ENCODE measurements at places on chromosomes 12 and 14.

- DNase-seq, result no peak
Measured at GRCh38 chr14:35384455-35385041, 20.0 kb downstream of the NFKBIA start.

DNA sequence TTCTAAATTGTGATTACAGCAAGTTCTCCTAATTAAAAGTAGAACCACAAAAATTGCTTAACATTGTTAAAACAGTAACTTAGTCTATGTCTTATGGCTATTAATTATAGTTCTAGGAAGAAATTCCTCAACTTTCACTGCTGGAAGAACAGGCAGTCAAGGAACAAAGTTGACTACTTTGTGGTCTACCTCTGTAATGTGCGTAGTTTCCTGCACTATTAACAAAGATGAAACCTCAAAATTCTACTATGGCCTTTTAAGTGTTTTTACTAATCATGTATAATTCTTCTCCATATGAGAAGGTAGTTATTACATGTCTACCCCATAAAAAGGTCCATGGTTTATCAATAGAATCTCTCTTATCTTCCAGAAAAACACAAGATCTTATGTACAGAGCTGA is 7.6 kb downstream of the RASSF9 start:
- no peak for DNase-seq

DNA sequence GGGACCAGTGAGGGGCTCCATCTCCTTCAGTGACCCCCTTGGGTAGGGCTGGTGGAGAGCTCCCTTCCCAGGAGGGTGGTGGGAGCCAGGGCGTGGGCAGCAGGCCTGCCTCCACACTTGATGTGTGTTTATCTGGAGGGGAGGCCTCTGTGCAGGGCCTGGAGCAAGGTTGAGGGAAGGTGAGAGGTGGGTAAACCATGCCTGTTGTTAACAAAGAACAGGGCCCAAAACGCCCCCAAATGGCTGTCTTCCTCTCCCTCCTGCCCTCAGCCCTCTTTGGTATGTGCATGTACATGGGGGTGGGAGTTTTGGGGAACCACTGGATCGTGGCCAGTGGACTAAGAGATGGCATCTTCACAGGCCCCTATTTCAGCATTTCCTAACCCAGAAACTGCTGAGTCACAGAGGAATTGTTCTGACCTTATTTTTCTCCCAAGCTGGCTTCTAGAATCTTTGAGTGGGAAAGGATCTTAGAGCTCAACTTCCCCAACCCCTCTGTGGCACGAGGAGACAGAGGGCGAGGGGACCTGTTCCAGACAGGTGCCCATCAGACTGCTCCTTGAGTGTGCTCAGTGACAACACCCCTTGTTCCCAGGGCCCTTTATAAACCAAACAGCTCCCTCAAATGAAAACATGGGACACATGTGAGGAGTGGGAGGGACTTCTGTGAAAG is 3.6 kb downstream of the SLC48A1 start:
- DNase-seq, result no peak

GRCh38 chr12:26281320-26281719 is 85.9 kb downstream of the SSPN start:
- DNase-seq, result no peak

DNA sequence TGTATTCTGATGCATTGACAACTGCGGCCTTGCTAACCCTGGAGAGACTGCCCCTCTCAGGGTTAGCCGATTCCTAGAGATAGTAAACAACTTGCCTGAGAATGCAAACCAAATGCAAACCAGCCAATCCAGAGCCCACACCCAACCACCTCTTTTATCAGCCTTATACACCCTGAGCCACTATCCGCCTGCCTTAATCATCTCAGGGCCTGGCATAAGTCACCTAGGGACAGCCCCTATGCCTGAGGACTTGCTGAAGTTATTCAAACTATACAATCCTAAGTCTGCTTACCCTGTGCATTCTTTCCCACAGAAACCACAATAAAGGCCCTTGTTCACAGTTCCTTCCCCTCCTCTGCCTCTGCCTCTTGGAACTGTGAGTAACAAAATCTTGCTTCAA is 177.2 kb downstream of the KCNA5 start:
- peak; percentile 6 for DNase-seq

GRCh38 chr12:21988619-21989018 is 47.4 kb upstream of the ABCC9 start:
- no peak for DNase-seq

GRCh38 chr12:105382771-105383622 is 52.5 kb downstream of the C12orf75 start:
- DNase-seq, result no peak

- DNase-seq, result no peak
Measured at GRCh38 chr12:66423266-66423665, 121.0 kb downstream of the HELB start.

- DNase-seq, result no peak
Measured at GRCh38 chr12:67141296-67142018, 127.7 kb upstream of the CAND1 start.

DNA sequence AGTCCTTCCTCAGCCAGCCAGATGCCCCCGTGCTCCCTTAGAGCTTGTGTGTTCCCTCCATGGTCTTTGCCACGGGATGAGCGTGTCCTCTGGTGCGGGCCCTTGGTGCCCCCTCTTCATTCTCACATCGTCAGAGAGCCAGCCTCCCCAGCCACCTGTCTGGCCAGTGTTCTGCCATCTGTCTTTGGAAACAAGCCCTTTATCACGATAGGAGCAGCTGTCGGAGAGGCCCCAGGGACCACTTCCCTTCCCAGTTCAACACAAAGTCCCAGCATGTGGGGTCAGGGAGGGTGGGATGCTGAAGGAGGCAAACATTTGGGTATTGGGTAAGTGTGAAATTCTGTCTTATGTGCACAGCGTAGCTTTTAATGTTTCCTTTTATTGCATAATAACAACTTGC is 44.5 kb downstream of the DYNC1H1 start:
- DNase-seq, result no peak

DNA sequence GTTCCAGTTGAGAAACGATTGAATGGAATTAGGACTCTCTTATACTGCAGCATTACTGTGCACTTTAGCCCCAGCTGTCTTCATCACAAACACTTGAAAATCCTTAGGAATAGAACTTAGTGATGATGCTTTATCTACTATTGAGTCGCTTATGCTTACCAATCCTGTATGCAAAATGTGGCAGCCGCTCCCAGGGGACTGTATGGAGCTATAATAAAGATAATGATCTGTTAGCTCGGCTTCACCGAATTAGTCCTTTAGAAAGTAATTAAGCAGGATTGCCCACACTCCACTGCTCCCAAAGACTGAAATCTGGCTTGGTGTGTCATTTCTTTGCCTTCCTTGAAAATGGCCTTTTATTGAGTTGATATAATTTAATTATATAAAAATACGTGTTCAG is 10.6 kb downstream of the EML1 start:
- DNase-seq, result no peak

DNA sequence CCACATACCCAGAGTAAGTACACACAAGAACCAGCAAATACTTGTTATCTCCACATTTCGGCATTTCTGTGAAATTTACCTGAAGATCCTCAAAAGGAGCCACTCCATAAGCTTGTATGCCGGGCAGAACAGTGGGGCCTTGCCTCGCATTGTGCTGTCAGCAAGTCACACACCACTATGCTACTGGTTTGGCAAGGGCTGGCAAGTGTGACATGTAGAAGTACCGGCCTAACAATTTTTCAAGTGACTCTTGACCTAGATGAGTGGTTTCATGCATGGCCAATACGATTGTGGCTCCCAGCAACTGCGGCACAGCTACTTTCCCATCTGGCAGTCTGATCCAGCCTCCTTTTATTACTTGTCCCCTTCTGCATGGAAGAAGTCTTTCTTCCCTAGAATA is 69.8 kb downstream of the GAS2L3 start:
- DNase-seq, result no peak

DNA sequence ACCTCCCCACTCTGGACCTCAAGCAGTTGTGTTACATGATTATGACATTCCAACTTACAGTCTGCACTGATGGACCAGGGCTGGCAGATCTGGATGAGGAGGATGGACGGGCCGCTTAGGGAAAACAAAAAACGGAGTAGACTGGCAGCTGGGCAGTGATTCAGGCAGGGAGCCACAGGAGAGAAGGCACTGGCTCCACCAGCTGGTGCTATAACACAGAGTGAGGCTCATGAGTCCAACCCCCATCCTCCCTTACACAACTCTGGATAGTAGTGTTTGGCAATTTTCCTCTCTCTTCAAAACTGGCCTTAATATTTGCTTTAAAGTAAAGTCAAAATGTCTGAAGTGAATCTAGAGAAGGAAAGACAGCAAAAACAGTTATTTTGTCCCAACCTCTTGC is 9.7 kb upstream of the RIC8B start:
- no peak for DNase-seq

- DNase-seq, result no peak
Measured at GRCh38 chr12:21843795-21844194, 69.3 kb upstream of the KCNJ8 start.

DNA sequence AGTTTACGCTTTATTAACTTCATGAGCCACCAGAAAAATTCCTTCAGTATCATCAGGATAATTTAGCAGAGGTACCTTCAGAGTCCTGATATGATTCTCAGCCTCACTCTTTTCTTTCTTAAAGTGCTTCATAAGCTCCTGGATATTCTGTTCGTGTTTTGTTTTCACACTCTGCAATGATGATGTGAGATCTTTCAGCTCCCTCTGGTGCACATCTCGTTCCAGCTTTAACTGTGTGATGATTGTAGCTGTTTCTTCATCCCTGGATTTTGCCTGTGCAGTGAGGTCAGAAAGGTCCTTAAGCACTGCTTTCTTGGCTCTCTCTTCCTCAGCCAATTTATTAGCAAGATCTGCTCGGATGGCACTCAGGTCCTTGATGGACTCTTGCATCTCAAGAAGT is 156.7 kb downstream of the CEP128 start:
- no peak for DNase-seq

GRCh38 chr12:92330654-92331053 is 185.0 kb upstream of the BTG1 start:
- DNase-seq, result no peak

- no peak for DNase-seq
Measured at GRCh38 chr14:92368001-92368400, 45.0 kb downstream of the SLC24A4 start.

DNA sequence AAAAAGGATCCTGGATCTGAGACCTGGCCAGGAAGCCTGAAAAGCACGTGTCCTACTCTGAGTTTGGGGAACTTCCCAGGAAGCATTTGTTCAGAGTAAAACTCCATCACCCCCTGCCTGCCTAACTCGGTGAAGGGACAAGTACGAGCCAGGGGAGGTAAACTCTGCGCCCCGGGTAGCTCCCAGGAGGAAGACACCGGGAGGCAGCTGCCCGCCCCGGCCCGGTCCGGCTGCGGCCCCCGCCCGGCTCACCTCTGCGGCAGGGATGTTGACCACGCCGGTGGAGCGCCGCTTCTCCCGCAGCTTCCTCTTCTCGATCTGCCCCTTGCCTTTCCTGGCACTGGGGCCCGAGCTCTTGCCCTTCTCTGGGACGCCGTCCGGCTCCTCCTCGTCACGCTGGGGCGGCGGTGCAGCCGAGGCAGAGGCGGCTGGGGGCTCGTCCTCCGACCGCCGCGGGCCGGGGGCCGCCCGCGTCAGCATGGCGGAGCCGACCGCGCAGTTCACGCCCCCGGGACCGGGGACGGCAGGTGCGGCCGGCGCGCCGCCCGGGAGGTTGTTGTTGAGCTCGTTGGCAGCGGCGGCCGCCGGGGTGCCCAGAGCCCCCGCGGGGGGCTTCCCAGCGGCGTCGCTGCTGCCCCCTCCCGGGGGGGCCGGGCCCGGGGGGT is 1.2 kb downstream of the PAWR start:
- no peak for DNase-seq

DNA sequence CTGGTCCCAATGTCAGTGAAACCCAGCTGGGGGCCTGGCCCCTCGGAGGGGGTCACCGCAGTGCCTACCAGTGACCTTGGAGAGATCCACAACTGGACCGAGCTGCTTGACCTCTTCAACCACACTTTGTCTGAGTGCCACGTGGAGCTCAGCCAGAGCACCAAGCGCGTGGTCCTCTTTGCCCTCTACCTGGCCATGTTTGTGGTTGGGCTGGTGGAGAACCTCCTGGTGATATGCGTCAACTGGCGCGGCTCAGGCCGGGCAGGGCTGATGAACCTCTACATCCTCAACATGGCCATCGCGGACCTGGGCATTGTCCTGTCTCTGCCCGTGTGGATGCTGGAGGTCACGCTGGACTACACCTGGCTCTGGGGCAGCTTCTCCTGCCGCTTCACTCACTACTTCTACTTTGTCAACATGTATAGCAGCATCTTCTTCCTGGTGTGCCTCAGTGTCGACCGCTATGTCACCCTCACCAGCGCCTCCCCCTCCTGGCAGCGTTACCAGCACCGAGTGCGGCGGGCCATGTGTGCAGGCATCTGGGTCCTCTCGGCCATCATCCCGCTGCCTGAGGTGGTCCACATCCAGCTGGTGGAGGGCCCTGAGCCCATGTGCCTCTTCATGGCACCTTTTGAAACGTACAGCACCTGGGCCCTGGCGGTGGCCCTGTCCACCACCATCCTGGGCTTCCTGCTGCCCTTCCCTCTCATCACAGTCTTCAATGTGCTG is 11.0 kb downstream of the ZBTB39 start:
- DNase-seq, result no peak

- DNase-seq, result no peak
Measured at GRCh38 chr12:38669530-38669929, 235.9 kb downstream of the CPNE8 start.

All from stimulated activated CD4-positive, alpha-beta T cell treated with anti-CD3 and anti-CD28 coated beads, TNF-alpha, amount 100 ng/mL, for 48 hours (primary cell).